ENCODE measurements at places on chromosomes 3 and 15.

- no peak for DNase-seq
Observed at GRCh38 chr3:178271740-178272387, 264.4 kb upstream of the KCNMB2 start.

DNA sequence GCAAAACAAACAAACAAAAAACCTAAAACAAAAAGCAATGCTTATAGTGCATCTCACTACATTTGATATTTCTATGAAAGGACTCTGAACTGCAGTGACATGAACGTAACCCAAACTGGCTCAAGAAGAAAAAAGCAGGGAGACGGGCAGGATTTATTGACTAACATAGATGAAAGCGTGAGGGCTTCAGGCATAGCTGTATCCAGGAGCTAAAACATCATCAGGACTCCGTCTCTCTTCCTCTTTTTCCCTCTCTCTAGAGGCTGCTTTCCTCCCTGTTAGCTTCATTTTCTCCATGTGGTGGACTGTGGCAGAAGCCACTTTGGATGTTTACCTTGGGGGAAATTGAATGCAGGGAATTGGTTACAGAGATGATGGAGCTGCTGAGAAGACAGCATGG is 418.2 kb upstream of the PROK2 start:
- no peak for DNase-seq

GRCh38 chr3:108079877-108080276 is 11.0 kb downstream of the CD47 start:
- DNase-seq, result no peak

DNA sequence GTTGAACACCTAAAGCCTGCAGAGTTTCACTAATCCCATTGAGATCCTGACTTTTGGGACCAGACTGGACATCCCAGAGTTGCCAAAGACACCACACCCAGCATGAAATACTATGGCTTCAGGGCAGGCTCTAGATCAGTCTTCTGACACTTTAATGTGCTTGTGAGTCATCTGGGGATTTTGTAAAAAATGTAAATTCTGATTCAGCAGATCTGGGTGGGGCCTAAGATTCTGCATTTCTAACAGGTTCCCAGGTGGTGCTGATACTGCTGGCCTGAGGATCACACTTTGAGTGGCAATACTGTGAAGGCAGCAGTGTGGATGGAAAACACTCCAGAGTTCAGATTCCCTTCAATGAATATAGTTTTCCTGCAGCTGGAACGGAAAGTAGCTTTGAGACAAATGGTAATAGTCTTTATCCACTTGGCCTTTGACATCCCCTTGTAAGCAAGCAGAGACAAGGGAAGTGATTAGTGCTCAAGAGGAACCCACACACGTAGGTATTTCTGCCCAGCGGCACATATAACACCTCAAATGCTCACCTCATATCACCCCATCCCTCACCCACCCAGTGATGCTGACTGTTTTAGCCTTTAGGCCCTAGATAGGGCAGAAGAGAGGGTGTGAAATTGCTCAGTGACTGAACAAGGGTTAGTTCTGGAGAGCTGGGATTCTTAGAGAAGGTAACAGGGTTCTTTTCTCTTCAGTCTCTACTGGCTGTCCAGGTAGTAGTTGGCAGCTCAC is 51.5 kb upstream of the GSK3B start:
- DNase-seq, result no peak

GRCh38 chr15:53031469-53031868 is 241.3 kb upstream of the ONECUT1 start:
- DNase-seq, result no peak

GRCh38 chr3:172787746-172788145 is 37.2 kb downstream of the ECT2 start:
- no peak for DNase-seq

DNA sequence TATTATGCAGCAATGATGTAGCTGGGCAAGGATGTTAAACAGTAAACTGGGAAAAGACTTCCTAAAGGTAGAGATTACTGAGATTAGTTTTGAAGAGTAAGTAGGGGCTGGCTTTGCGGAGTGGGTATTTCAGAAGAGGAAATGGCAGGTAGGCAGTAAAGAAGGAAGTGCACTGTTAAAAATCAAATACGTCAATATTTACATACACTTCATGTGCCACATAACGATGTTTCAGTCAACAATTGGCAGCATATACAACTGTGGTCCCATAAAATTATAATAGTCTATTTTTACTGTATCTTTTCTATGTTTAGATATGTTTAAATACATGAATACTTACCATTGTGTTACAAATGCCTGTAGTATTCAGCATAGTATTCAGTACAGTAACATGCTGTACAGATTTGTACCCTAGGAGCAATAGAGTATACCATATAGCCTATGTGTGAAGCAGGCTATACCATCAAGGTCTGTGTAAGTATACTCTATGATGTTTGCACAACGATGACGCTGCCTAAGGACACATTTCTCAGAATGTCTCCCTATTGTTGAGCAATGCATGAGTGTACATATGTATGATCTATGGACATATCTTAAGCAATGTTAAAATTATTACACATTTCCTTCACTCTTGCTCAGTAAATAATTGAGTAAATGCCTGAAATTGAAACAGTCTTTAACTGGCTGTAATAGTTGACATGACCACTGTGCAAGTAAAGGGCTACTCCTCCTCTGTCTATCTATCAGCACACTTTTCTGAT is 196.7 kb downstream of the ISL2 start:
- DNase-seq, result no peak

DNA sequence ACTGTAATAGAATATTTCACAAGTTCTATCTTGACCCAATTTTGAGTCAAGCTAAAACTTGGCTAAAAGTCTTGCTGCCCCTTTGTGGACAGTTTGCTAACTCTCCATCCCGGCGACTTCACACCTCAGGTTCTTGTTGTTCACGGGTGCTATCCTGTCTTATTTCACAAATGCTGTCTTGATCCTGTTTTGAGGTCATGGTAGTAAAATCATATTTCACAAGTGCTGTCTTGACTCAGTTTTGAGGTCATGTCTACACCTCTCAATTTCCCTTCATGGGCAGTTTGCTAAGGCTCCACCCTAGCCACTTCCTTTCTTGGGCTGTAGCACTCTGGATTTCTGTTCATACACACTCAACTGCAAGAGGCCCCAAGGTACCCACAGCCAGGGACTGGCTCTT is 45.0 kb upstream of the GK5 start:
- peak; percentile 25 for DNase-seq

GRCh38 chr15:25775317-25775912 is 87.7 kb downstream of the ATP10A start:
- no peak for DNase-seq

- DNase-seq, result no peak
Observed at GRCh38 chr3:177263615-177264368, 66.5 kb upstream of the TBL1XR1 start.

GRCh38 chr3:81302045-81302444 is 459.4 kb downstream of the GBE1 start:
- no peak for DNase-seq

- DNase-seq, result no peak
Observed at GRCh38 chr15:77461486-77461885, 40.8 kb downstream of the HMG20A start.

DNA sequence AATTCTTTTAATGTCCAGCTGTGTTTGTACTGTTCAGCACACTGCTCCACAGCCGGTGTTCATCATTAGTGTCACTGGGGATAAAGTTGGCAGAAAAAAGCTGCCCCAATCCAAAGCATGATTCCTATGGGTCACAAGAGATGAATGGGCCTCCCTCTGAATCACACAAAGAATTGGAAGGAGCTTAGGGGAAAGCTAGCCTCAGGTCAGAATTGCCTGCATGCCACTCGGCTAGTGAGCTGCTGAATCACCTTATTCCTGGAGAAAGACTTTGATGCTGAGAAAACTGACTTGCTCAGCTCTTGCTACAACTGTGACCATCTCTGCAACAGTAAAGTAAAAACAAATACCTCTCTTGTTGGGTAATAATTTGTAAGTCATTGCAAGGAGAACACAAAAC is 3.5 kb downstream of the CCK start:
- DNase-seq, result no peak

DNA sequence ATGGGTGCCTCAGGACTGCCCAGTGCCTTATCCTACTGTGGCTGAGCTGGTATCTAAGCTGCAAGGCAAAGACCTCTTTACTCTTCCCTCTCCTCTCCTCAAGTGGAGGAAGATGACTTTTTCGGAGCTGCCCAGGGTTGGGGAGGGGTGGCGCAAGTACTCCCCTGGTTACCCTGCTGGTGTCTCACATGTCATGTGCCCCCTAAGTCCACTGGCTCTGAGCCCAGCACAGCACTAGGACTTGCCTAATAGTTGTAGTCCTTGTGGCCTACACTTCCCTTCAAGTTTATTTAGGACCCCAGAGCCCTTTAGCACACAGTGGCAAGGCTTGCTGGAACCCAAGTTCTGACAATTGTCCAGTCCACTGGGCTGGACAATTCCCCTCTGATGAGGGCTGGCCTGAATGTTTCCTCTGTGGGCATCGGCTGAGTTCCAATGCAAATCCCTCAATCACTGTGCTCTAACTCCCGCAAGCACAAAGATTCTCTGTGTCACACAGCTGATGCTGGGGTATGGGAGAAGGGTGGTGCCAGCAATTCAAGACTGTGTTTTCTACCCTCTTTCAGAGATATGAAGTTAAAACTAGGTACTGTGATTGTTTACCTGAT is 60.4 kb downstream of the UQCC5 start:
- no peak for DNase-seq

- no peak for DNase-seq
Observed at GRCh38 chr15:67068710-67069400, 3.5 kb downstream of the SMAD3 start.
